ENCODE measurements at places on chromosomes 12 and 14.

GRCh38 chr12:84689638-84690037 is 223.0 kb downstream of the SLC6A15 start:
- DNase-seq, result no peak

DNA sequence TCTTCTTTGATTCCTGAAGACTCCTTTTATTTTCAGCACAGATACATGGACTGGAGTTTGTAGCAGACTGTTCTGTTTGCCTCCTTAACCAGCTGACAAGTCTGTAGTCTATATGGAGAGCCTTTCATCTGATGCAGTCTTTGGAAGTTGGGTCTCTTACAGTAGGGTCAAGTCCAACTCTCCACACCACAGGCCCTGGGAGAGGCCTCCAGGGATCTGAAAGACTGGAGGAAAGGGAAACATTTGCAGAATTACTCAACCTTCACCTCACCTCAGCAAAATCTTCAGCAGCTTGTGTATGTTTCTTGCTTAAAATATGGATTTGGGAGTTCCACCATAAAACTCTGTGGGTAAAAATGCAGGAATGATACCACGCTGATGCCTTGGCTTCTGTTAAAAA is 188.4 kb downstream of the MSRB3 start:
- DNase-seq, result no peak

DNA sequence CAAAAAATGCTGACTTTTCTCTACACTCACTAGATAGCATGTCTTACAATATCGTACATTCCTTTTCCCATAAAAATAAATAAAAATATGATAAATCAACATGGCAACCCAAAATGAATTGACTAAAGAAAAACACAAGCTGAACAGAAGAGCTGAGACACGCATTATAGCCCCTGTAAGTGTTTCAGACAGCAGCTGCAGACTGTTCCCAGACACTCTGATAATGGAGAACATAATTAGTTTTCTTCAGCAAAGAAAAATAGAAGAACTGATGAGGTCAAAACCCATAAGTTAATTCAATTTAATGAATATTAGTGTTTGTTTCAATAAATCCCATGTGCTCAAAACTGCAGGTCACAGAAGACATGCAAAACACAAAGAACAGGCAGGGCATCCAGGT is 23.8 kb downstream of the ST8SIA1 start:
- no peak for DNase-seq

DNA sequence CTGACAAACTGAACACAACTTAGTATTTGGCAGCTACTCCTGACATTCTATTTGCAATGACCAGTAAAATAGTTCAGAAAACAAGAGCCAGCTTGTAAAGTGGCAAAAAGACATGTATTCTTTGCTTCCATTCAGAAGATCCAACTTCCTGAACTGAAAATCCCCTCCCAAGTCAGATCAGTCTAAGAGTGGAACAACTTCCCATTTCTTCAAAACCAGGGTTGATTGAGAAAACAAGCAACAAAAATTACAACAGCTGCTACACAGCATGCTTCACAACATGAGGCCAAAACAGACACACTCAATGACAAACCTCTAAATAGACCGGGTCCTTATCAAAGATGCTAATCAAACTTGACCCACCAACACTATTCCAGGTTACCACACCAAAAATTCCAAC is 40.3 kb downstream of the CIT start:
- DNase-seq, result no peak

DNA sequence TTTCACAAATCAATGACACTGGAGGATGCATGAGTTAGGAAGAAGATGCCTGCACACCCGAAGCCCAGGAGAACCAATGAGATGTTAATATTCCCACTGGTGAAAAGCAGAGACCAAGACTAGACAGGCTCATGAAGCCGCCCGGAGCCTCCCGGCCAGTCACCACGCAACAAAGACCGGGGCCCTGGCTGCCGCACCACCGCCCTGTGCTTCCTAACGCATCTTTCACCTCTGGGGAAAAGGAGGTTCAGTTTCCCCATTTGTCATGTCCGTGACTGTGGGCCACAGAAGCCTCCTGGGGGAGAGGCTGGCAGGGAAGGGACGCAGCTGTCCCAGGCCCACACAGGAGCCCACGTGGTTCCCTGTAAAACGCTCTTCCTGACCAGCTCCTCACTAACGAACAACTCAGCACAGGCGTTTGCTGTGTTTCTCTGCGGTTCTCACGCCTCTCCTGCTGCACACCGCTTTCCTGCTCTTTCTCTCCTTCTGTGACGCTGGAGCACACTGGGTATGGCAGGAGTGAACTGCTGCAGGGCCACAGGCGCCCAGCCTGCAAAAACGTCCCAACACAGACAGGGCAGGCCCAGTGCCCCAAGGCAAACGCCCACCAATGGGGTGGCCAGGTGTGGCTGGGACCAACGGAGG is 10.8 kb downstream of the RIMBP2 start:
- DNase-seq, result no peak

DNA sequence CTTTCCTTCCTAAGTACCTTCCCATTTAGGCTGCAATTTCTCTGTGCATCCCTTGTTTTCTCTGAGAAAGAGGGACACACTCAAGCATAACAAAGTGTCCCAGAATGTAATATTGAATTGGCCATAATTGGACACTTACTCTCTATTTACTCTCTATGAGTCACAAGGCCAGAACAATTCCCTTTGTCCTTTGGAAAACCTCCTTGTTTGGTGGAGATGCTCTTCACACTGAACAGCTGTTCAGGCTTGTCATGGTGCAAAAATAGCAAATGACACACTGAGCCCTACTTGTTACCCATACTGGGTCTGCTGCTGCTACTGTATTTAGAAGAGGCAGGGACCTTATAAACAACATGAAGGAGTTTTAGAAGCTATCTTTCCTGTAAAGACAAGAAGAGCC is 1590.5 kb upstream of the TMEM132C start:
- DNase-seq, result no peak

- no peak for DNase-seq
Observed at GRCh38 chr14:65774041-65774440, 361.5 kb downstream of the FUT8 start.

DNA sequence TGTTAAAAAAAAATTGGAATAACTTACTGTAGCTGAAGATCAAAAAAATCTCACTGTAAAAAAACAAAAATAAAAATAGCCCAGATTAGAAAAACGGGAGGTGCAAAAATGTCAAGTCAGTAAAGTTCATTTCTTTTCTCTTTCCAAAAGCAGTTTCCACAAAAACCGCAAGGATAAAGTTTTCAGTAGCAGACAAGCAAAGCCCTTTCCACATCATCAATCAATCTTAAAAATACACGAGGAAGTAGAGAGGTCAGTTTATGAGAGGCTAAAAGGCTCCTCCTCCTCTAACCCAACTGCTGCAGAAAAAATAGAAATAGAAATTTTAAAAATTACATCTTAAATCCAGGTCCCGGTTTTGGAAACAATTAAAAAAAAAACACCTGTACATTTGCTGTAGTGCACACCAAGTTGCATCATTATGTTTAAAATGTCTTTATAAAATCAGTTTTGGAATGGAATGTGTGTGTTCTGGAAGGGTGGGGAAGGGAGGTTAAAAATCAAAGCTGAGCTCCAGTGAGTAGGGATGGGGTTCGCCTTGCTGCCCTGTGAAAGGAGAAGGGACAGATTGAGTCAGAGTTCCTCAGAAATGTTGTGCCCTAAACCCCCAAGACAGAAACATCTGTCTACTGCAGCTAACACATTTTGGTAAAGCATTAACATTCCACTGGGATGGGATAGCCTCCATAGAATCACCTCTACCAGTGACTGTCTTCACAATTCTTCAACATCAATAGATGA is 5.8 kb downstream of the HNRNPC start:
- DNase-seq, result no peak

DNA sequence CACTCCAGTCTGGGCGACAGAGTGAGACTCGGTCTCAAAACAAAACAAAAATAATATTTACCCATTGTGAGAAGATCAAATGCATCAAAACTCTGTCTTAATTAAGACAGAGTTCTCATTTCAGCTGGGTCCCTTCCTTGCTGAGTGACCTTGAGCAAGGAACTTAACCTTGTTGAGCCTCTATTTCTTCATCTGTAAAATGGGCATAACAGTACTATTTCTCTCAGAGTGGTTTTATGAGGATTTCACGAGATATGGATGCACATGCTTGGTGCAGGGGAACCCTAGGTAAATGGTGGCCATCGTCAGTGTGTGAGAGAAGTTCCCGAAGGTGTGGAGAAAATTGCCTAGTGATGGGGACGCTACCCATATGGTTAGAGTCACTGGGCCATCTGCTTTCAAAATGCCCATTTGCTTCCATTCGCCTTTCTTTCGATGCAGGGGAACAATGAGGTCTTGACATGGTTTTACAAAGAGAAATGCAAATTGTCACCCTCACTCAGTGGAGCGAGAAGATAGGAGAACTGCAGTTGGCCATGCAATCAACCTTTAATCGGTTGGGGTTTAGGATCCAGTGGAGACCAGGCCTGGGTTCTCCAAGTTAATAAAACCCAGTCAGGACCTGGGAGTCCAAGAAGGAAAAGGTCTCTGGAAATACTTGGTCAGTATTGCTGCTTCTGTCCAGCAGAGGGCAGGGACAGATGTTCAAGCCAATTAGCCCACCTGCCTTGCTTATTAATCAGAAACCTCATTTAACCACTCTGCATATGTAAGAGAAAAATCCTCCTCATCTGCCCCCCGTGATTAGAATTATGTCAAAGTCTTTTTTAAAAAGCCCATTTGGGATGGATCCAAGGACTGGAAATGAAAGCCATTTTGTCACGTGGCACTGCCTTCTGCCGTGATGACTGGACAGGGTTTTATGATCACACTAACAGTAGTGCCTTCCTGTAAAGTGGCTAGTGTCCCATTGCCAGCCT is 37.2 kb downstream of the CFAP251 start:
- DNase-seq, result no peak

- no peak for DNase-seq
Observed at GRCh38 chr12:5267603-5268423, 164.1 kb upstream of the NTF3 start.

- no peak for DNase-seq
Observed at GRCh38 chr14:98816195-98816594, 455.8 kb downstream of the BCL11B start.

DNA sequence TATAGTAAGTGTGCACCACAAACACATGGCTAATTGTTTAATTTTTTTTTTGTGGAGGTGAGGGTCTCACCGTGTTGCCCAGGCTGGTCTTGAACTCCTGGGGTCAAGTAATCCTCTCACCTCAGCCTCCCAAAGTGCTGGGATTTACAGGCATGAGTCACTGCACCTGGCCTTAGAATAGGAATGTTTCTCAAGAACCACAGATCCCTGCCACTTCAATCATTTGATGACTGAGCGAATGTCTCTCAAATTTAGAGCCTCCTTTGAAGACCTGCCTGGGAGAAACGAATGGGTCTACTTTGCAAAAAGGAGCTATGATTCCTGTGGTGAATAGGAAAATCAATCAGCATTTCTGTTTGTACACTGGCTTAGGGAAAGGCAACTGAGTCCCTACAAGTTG is 33.5 kb upstream of the CHST11 start:
- no peak for DNase-seq

GRCh38 chr14:105052110-105052458 is 13.1 kb downstream of the GPR132 start:
- DNase-seq, result no peak

- DNase-seq, result no peak
Observed at GRCh38 chr14:61524211-61524806, 171.0 kb upstream of the HIF1A start.

GRCh38 chr12:109222062-109222461 is 87.0 kb downstream of the FOXN4 start:
- no peak for DNase-seq

DNA sequence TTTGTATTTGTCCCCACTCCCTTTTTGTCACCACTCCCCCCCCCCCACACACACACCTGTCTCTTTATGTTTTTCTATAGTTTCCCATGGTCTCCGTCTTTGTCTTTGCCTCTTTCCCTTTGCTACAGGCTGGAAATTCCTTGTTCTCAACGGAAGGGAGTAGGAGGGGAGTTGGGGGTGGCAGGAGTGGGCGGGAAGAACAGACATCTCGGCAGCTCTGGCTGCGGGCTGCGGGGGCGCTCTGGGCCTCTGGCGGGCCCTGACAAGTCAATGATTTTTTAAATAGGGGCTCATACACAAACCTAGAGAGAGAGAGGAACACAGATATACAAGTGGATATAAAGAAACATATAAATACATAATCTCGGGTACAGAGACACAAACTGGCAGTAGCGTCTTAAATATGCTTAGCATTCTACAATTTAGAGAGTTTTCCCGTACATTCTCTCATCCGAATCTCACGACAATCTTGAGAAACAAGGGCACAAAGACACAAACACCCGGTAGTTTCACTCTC is 2.4 kb upstream of the NAB2 start:
- DNase-seq, result no peak

DNA sequence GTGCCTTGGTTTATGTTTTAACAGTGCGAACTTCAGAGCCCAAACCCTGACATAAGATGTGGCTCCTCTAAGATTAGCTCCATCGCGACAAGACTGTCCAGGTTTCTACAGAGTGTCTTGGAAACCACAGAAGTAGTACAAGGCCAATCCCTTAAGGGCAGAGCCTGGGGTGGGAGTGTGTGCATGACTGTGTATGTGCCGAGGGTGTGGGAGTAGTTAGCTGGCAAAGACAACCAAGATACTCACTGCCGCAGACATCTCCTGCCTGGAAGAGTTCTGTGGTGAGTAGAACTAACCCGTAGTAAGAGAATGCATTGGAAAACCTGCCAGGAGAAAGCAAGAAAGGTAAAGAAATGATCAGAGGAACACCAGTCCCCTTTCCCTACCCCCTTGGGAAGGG is 54.1 kb downstream of the DAO start:
- no peak for DNase-seq

DNA sequence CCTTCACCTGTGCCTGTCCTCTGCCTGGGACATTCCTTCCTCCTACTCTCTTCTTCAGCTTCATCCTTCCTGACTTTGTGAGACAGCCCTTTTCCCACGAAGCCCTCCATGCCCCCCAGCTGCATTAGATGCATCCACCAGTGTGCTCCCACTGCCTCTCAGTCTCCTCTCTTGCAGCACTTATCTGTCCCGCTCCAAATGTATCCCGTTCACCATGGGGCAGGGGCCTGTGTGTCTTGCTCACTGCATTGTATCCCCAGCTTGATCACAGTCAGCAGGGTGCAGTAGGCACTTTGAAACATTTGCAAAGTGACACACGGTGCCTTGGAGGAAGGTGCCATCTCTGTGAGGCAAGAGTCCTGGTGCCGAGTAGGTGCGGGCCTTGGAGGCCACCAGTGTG is 104.0 kb downstream of the SLC25A47 start:
- no peak for DNase-seq

DNA sequence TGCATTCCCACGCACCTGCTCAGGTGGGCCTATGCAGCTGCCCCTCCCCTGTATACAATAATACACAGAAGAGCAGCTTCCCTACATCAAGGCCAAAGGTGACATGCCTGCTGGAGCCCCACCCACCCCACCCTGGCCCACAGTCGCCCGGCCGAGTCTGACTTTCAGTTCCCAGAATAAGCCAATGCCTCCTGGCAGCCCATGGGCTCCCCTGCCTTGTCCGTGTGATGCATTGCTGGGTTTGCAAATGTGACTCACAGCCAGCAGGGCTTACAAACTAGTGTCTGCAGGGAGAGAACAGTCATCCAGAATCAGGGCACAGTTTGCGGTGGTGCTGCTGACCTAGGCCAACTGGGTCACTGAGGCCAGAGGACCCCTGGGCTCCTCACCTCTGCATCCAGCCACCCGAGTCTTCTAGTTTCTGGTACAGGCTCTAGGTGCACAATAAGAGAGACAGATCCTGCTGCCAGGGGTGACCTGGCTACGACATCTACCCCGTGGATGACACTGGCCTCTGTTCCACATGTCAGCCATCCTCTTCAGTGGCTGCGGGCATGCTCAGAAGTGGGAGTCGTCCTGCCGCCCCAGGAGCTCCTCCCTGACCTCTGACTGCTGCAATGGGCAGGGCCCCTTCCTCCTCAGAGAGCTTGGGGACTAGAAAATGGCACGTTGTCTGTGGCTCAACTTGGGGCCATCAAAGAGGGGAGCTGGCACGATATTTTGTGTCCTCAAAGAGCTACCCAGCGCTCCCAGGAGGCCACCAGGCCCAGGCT is 84.5 kb downstream of the CHGA start:
- DNase-seq, result peak; percentile 45
